ENCODE measurements at places on chromosomes 3 and 15.

GRCh38 chr3:60574046-60574769 is 677.0 kb downstream of the FHIT start:
- DNase-seq = no peak

- no peak for DNase-seq
Observed at GRCh38 chr3:89947337-89947954, 840.0 kb downstream of the EPHA3 start.

GRCh38 chr3:13708301-13708700 is 159.4 kb downstream of the FBLN2 start:
- no peak for DNase-seq

- DNase-seq = no peak
Observed at GRCh38 chr15:25846377-25846776, 16.8 kb downstream of the ATP10A start.

DNA sequence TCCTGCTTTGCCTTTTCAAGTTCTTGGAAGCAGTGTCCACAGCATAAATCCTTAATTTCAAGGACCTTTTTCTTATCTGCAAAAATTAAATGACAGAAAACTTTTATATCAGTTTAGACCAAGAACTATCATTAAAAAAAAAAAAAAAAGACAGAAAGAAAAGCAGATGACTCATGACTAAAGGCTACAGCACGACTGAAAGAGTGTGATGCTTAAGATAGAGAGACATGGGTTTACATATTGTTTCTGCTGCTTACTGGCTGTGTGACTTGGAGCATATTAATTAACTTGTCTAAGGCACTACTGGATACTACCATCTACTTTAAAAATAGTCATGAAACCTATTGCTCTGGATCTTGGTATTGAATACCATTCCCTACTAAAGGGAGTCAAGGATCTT is 62.3 kb downstream of the CEP152 start:
- DNase-seq = no peak

- DNase-seq = no peak
Observed at GRCh38 chr15:45665261-45665660, 30.4 kb downstream of the SQOR start.

DNA sequence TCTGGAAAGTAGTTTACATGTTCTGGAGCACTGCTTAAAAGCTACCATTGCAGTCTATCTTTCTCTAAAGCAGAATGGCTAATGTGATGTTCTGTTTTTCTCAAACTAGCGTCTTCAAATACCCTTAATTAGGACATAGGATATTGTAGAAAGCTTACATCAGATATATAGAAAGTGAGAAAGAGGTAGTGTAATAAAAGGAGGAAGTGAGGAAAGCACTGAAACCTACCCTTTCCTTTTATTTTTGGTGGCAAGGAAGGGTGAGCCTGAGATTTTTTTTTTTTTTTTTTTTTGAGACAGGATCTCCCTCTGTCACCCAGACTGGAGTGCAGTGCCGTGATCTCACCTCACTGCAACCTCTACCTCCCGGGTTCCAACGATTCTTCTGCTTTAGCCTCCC is 9.4 kb downstream of the SENP2 start:
- DNase-seq = no peak

DNA sequence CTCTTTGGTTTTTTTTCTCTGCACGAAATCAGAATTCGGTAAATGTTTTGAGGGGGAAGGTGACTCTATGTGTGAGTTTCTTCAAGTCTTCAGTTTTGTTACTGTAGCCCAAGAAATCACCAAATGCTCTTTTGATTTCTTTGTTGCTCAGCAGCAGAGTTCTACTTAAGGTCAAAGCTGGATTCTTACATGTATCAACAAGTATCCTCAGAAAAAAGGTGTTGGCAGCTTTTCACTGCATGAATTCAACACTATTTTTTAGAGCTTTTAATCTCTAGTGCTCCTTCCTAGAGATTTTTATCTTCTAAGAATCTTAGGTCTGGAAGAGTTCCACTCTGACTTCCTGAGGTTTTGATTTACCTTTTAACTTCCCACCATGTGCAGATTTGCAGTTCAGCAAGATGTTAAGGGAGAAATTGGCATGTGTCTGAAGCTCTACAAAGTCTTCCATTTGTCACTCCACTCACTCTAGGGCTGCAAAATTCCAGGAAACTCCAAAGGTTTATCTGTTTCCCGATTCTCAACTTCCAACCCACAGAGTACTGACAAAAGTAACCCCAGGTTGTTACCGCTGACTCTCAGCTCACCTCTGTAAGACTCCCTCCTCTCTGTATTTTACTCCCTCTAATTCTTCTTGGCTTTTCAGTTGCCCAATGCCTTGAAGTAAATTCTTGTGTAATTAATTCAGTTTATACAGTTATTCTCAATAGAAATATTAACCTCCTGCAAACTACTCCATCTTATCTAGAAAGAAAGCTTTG is 13.3 kb upstream of the CD200 start:
- no peak for DNase-seq

GRCh38 chr15:78408355-78408640 is 29.7 kb upstream of the IREB2 start:
- no peak for DNase-seq

DNA sequence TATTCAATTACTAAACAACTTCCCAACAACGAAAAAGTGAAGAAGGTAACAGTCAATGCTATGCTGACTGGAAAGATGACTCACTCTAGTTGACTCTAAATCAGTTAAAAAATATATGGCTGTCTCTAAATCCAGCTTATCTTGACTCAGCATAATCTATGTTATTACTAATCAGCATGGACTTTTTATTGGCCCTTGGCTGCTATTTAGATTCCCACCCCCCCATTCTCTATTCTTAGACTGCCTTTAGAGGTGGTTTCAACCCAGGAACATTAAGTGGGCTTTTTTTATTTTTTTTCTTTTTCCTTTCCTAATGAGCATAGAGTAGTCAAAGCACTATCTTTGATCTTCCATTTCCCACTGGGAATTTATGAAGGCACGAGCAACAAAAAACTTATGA is 1.9 kb downstream of the PCOLCE2 start:
- DNase-seq = no peak

GRCh38 chr3:28089527-28089897 is 151.9 kb upstream of the CMC1 start:
- no peak for DNase-seq

DNA sequence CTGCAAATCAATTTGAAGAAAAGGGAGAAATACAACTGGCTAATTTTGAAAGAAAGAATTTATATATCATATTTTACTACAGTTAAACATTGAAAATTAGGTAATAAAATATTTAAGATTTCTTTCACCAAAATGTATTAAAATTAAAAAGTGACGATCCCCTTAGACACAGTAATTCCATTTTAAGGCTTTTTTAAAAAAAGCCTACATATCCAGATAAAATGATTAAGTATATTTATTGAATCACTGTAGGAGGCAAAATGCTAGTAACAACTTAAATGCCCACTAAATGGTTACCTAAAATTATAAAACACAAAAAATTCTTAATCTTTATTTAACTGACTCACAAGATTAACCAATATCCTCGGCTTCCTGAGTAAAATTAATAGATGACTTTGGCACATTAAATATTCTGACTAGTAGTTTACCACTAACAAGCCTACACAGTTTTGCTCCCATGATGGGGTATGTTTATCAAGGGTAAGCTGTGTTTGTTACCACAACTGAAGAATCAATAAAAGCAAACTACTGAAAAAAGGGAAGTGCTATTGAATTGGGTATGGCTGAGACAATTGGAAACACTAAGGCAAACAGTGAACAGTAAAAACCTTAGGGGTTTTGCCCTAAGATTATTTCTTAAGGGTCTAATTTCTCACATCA is 28.4 kb downstream of the ANKRD28 start:
- no peak for DNase-seq

DNA sequence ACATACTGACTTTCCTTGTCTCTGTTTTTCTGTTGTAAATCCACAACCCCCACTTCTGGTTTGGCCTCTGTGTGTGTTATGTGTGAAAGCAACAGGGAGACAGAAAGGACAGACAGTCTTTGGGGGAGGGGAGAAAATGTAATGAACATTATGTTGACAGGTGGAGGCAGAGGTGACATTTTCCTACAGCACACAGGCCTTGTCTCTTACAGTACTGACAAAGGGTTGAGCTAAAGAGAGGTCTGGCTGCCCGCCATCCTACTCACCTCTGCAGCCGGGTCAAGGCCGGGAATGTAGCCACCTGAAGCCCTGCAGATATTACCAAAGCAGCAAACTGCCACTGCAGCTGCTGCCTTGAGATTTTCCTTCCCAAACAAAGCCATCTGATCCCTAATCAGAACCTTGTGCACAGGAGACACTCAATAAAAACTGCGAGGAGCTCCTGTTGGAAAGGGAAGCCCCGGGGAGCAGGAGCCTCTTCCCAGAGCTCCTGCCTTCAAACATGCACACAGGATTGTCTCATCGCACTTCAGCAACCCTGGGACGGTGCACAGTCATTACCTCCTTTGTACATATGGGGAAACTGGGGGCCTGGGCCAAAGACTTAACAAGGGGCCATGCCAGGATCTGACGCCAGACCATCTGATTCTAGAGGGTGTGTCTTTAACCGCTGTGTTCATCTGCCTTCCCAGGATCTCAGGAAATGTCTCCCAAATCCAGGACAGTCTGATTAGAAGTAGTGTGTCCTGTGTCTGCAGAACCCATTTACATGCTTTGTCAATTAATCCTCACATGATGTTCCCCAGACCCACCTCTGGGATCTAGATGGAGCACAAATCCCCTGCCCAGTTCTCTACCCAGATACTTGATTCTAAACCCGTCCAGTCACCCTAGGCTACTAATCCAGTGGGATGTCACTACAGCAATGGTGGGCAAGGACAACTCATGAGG is 14.2 kb downstream of the MYO5C start:
- no peak for DNase-seq

GRCh38 chr3:64621726-64622395 is 65.9 kb downstream of the ADAMTS9 start:
- no peak for DNase-seq

DNA sequence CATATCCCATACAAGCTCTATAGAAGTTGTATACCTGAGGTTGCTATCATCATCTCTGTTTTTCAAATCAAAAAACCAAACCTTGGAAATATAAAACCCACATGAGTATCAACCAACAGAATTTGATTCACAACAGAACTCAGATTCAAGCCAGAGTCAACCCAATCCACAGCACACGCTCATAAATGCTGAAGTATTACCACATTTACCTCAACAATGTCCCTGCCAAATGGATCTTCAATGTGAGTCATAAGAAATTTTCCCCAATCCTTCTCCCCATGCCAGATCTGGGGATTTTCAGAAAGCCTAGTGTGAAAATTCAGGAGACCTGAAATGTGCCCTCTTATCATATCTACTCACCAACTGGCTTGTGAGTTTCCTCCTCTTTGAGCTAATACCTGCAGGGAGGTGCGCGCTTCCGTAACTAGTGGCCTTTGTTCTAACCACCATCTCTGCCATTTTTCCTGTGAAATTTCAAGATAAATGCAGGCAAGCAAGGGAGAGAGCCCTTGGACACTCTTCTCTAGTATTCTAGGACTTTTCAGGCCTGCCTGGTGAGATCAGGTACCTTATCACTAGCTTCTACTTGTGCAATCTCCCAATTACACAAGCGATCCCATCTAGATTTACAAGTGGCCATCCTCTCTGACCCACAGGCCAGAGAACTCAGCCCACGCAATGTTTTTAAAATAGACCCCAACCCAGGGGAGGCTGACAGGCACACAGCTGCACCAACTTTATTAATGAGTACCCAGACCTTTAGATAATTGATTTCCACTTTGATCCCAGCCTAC is 1076.9 kb upstream of the CFAP20DC start:
- no peak for DNase-seq

DNA sequence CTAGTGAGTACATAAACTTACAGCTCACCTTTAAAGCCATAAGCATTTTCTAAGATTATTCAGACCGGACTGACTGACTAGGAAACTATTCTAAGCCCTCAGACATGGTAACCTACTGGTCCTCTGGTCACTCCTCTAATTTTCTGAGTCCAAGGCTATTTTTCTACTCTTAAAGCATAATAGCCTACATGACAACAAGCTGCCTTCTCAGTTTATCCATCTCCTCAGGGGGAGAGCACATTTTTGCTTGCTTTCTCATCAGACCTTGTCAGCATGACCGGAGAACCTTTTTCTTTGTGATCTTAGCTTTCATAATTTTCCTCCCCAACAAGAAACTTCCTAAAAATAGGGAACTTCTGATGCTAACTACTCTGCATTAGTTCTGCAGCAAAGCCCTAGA is 38.4 kb downstream of the UBP1 start:
- no peak for DNase-seq

GRCh38 chr3:30146978-30147377 is 459.4 kb upstream of the TGFBR2 start:
- no peak for DNase-seq

GRCh38 chr3:143584474-143584873 is 263.8 kb downstream of the SLC9A9 start:
- DNase-seq = no peak

GRCh38 chr3:169122416-169122815 is 541.1 kb downstream of the MECOM start:
- no peak for DNase-seq

- DNase-seq = no peak
Observed at GRCh38 chr3:138950006-138950644, 3.1 kb downstream of the FOXL2NB start.
